ENCODE measurements at places on chromosomes 5 and 9.

- no peak for DNase-seq
These were observed 32.4 kb upstream of the TTC23L start for GRCh38 chr5:34806532-34806931.

GRCh38 chr9:99720455-99721050 is 101.1 kb upstream of the NR4A3 start:
- DNase-seq: no peak

DNA sequence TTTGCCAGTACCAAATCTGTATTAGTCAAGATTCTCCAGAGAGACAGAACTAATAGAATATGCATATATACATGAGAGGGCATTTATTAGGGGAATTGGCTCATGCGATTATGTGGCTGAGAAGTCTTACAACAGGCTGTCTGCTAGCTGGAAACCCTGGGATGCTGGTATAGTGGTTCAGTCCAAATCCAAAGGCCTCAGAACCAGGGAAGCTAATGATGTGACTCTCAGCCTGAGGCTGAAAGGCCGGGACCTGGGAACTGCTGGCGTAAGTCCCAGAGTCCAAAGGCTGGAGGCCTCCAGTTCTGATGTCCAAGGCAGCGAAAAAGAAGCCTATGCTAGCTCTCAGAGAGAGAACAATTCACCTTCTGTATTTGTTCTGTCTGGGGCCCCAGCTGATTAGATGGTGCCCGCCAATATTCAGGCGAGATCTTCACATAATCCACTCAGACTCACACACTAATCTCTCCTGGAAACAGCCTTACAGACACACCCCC is 84.1 kb downstream of the KIAA1958 start:
- DNase-seq: no peak

DNA sequence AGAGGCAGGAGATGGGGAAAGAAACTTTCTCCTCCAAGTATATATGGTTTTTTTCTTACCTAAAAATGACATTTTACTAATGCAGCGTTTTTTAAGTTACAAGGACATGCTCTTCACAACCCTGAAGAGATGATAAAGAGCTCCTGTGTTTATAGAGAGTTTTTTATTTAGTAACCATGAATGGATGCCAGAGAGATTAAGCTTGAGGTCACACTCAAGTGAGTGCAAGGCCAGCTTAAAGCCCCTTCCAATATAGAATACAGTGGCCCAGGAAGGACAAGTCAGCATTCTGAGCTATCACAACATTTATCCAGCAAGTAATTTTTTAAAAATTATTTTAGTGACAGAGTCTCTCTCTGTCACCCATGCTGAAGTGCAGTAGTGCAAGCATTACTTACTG is 6.7 kb upstream of the HAVCR2 start:
- no peak for DNase-seq

- no peak for DNase-seq
These were observed 6.0 kb downstream of the RALGDS start for GRCh38 chr9:133114886-133115603.

DNA sequence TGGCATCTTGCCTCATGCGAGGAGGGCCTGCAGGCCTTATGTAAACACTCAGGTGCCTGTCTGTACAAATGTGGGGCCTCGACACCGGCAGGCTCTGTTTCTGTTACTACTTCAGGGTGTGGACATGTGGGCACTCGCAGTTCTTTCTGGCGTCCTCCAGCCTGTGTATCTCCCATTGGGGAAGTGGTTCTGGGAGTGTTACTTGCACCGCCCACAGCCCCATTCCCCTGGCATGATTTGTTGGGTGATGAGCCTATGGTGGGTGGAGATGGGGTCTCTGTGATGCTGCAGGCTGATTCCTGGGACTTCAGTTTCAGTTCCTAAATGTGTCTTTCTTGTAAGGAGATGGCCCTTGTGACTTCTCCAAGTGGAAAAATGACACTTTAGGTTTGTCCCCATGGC is 82.1 kb upstream of the PITX1 start:
- no peak for DNase-seq

- no peak for DNase-seq
These were observed 18.3 kb upstream of the SLC2A6 start for GRCh38 chr9:133496861-133497842.

DNA sequence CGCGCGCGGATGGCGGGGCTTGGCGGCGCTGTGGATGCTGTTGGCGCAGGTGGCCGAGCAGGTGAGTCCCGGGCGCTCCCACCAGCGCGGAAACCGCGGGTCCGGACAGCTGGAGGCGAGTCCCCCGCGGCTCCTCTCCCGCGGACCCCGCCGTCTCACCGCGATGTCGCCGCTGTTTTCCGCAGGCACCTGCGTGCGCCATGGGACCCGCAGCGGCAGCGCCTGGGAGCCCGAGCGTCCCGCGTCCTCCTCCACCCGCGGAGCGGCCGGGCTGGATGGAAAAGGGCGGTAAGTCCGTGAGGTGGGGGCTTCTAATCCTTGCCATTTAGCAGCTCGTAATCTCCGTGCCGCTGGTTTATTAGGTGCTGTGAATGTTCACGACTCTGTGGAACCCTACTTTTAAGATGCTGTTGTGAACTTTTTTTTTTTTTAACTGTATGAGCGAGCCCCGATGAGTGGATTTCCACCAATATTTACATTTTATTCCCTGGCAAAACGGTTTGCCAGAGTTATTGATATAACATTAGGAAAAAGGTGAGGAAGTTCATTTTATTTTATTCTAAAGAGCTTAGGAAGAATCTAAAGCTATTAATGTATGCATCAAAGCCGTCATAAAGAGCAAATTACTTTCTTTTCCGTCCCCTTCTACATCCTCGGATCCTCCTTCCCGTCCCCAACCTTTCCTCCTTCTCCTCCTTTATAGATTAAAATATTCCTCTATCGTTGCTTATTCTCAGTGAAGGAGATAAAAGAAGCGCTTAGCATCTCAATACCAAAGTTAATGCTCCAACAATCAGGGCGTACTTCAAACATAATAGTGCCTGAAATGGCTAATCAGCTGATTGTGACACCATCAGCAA is 579 bp downstream of the ADAMTS16 start:
- DNase-seq: no peak

Measured in NCI-H460 (cell line).